ENCODE measurements at places on chromosomes 1 and 21.
A peak's percentile ranks its signal among the peaks of the same experiment; 100 is the strongest.

GRCh38 chr1:224113545-224113917 lies 380 bp upstream of the FBXO28 start:
- no peak for DNase-seq

DNA sequence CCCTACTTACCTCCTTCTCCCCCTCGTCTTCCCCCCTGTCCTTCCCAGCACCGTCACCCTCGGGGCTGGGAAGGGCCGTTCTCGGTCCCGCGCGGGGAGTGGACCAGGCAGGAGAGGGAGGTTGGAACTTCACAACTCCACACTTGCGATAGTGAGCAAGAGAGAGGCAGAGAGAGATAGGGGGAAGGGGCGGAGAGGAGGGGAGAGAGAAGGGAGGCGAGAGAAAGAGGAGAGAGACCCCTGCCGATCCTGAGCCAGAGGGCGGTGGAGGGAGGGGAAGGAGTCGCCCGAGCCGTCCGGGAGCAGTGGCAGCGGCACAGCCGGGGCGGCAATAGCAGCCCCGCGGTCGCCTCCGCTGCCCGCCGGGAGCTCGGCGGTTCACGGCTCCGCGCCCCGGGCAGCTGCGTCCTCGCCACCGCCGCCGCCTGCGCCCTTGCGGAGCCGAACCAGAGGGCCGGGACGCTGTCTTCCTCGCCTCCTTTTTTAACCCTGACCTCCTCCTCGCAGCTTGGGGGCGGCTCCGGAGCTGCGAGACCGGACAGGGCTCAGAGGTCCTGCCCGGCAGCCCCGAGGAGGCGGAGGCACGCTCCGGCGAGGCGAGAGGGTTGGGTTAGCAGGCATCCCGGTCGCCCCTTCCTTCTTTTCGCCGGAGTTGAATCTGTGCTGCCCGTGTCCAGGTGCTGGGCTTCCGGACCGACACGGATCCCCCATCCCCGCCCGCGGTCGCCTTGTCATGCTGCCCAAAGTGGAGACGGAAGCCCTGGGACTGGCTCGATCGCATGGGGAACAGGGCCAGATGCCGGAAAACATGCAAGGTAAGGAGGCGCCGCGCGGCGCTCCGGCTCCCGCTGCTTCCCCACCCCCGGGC lies 11.7 kb downstream of the NR5A2 start:
- DNase-seq: no peak

GRCh38 chr1:224856973-224857372 lies 72.5 kb upstream of the DNAH14 start:
- DNase-seq: no peak

DNA sequence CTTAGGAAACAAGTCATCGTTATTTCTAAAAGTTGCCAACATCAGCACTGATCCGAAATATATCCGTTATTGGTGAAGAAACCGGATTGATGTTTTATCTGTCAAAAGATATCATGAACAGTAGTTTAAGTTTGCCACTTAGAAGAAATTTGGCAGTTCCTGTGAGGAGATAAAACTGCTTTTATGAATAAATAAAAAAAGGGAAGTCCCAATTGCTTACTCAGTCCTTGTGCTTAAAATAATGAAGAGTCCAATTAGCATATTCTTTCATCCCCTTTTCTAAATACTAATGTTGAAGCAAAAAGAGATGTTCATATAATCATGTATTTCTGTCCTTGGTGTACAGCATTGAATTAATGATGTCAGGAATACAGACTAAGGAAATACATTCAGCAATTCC lies 164.6 kb downstream of the NCAM2 start:
- no peak for DNase-seq

DNA sequence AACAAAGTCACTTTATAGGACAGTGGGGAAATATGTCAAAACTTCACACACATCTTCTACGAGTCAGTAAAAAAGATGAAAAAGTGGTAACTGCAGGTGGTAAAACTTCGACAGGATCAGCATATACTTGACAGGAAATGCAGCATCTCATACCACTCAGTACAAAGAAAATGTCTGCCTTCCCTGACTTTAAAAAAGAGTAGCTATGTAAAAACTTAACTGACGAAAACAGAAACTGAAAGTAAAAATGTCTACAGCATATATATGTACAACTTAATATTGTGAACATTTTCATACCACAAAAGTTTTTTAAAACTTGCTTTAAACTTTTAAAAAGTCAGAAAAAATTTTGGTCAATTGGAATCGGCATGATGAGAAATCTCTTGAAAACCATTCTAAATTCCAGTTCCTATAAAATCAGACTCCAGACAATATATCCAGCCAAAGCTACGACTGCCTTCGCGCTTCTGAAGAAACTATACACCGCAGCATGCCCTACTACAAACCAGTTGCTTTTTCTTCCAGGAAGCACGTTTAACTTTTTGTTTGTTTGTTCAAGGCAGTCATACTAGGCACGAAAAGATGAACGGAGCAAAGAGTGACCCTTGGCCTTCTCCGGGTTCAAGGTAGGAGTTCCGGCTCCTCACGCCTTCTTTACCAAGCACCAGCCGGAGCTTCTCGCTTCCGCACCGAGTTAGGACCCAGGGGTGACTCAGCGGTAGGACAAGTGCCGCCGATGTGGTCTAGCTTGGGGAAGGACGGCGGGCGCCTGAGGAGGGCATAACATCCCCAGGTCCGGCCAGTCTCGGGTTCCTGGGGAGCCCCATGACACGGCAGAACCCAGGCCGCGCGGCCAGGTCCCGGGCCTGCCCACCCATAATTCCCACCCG lies 612 bp downstream of the PSMA5 start:
- DNase-seq: peak; percentile 67

- no peak for DNase-seq
Measured at GRCh38 chr1:234776876-234777855, 167.2 kb upstream of the IRF2BP2 start.

GRCh38 chr1:87393445-87394085 lies 64.9 kb downstream of the LMO4 start:
- DNase-seq: no peak

DNA sequence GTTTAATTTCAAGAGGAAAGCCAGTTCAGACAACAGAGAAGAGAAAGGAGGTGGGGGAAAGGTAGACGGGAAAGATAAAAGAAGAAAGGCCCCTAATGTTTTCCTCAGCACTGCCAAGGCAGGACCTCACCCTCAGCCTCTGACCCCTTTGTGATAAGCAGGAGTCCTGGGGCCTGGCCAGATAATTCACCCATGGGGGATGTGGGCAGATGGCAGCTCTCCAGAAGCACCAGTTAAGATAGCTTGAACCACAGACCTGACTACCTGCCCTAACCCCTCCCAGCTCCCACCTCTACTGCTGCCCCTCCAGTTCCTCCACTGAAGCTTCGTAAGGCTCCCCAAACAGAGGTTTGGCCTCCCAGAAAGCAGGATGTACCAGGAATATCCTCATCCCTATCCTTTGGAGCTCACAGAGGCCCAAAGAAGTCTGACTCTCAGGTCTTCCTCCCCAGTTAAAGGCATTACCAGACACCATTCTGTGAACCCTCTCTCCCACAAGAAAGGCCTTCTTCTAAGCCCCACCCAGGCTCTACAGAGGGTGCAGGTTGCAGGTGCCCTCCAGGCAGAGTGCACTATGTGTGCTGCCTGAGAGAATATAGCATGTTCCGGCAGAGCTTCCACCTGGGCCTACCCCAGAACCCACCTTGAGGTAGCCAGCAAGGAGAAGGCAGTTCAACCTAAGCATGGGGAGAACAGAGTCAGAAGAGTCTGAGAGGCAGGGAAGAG lies 9.2 kb upstream of the SNAPIN start:
- no peak for DNase-seq

DNA sequence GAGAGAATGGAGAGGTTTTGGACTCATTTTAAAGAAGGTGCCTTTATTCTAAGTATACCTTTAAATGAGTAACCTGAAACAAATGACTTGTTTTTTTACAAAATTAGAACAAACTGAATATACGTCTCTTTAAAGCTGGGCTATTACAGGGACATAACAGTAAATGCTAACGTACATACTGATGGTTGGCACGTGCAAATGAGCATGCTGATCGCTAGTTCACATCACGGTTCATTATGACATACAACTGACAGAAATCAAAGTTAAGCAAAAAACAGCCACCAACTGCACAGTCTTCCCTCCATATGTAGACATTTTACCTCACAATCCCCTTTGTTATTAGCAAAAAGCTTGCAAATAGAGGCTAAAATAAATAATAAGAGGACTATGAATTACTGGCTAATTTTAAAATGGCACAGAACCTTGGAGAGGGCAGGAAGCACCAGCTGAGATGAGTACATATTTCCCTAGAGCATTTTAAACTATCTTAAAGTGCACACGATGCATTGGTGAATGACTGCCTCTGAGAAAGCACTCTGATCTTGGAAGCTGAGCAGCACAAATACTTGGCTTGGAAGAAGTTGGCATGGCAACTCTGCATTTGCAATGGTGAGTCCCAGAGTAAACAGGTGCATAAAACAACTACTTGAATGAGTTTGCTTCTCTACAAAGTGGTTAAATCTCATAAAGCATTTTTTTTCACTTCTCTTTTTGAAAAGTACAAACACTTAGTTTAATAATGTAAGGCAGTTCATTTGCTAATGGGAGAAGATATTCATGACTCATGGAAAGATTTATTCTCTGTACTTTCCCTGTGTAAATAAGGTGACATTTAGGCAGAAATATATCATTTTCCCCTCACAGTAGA lies 204.7 kb downstream of the LHX8 start:
- no peak for DNase-seq

- DNase-seq: no peak
Measured at GRCh38 chr21:29389136-29389535, 90.4 kb downstream of the BACH1 start.

GRCh38 chr1:966704-967300 lies 520 bp downstream of the PLEKHN1 start:
- DNase-seq: peak; percentile 73

GRCh38 chr1:151980287-151981177 lies 13.1 kb downstream of the S100A10 start:
- DNase-seq: no peak

DNA sequence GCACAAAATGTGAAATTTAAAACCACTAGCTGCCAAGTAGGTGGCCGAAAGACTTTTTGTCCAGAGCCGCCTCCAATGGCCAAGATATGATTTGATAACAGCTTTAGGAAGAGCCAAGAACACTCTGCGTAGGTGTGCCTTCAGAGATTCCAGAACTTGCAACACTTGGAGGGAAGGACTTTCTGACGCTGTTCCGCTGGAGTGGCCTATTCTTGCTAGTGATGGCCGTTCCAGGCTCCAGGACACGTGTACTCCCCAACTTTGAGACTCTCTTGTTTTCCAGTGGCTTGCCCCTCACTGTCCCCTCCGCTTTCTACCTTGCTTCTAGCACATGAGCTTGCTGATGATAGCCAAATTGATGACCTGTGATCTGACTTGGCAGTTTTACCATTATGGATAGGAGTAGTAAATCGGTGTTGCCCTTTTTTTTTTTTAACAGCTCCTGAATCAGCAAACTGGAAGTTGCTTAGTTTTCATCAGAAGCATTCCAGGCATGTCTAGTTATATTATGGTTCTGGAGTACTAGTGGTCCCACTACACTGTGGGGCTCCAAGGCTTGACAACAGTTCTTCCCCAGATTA lies 1.0 kb downstream of the PRDX6 start:
- no peak for DNase-seq

DNA sequence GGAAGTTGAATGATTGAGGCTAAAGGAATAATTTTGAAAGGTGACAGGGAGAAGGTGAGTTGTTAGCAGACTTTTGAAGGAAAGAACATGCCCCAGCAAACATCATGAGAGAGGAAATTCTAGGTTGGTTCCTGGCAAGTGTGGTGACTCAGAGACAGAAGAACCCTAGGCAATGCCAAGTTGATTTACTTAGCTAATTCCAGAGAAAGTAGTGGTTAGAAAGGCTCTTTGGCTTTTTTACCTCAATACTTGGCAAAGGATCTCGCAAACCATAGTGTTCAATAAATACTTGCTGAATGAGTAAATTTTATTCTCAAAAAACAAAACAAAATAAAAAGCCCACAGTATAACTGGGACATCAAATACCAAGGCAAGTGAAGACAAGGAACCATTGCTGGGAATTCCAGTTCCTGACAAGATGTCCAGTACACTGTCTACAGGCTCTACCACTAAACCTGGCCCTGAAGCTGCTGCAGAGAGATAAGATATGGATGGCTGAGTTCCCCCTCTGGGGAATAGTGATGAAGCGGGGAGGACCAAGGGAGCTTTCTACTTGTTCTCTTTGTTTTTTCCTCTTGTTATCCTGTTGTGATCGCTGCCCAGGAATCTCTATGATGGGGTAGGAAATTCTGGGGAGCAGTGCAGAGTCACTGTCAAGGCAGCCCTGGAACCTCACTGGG lies 48.2 kb downstream of the IL12RB2 start:
- DNase-seq: no peak

GRCh38 chr1:161185282-161185682 lies 8.0 kb upstream of the B4GALT3 start:
- peak; percentile 92 for DNase-seq

DNA sequence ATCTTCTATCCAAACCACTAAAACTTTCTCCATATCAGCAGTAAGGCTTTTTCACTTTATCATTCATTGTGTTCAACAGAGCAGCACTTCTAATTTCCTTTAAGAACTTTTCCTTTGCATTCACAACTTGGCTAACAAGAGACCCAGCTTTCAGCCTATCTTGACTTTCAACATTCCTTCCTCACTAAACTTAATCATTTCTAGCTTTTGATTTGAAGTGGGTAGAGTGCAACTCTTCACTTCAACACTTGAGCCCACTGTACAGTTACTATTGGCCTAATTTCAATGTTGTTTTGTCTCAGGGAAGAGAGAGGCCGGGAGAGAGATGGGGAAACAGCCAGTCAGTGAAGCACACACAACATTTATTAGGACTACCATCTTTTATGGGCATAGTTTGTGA lies 2.0 kb downstream of the UBE2G2 start:
- DNase-seq: no peak

- peak; percentile 27 for DNase-seq
Measured at GRCh38 chr1:221793439-221794078, 51.7 kb upstream of the DUSP10 start.

GRCh38 chr1:227886993-227887696 lies 60.6 kb downstream of the WNT9A start:
- DNase-seq: peak; percentile 52

GRCh38 chr1:54273092-54273794 lies 73.3 kb downstream of the MRPL37 start:
- no peak for DNase-seq

DNA sequence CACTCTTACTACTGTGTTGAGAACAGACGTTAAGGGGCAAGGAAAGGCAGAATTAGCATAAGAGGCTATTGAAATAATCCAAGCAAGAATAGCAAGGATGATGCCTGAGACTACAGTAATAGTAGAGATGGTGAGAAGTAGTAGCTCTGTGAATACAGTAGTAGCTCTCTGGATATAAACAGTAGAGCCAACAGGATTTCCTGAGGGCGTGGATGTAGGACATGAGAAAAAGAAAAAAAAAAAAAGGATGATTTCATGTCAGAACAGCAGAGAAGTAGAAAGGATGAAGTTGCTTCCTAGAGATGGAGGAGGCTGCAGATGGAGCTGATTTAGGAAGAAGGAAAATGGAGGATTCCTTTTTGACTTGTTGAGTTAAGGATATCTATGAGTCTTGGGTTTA lies 112.3 kb downstream of the OMA1 start:
- no peak for DNase-seq

- no peak for DNase-seq
Measured at GRCh38 chr1:153956997-153957715, 1.3 kb downstream of the CRTC2 start.

- no peak for DNase-seq
Measured at GRCh38 chr1:90614872-90615271, 102.2 kb downstream of the BARHL2 start.

Data from CD4-positive, alpha-beta T cell treated with Interleukin-10 for 1 hour (primary cell).